ENCODE measurements at places on chromosomes 16 and 17. TPM values are rescaled to one million over a fixed set of nuclear protein-coding genes. Genes with fewer than 3 reads are reported as not detected.
A peak's percentile ranks its signal among the peaks of the same experiment; 100 is the strongest.

DNA sequence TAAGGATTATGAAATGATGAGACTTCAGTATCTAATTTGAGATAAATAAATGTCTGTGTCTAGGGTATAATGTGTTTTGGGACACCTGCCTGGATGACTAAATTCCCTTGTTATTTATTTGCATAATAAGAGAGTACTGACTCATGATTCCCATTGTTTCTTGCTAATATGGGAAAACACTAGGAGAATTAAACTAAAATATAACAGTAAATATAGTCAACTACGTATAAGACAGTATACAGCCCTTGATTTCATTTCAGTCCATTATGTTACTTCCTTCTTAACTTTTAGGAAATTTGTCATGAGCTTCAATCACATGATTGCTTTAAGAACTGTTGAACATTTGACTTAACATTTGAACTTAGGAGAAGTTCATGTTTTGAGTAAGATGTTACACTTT lies 62.4 kb downstream of the VMP1 start:
- no peak for DNase-seq

Gene CMTM2
- polyA plus RNA-seq, result not detected

GRCh38 chr16:11613381-11614303 lies 26.9 kb upstream of the LITAF start:
- DNase-seq, result peak; percentile 72

- no peak for DNase-seq
Observed at GRCh38 chr17:2615882-2616281, 22.4 kb downstream of the PAFAH1B1 start.

DNA sequence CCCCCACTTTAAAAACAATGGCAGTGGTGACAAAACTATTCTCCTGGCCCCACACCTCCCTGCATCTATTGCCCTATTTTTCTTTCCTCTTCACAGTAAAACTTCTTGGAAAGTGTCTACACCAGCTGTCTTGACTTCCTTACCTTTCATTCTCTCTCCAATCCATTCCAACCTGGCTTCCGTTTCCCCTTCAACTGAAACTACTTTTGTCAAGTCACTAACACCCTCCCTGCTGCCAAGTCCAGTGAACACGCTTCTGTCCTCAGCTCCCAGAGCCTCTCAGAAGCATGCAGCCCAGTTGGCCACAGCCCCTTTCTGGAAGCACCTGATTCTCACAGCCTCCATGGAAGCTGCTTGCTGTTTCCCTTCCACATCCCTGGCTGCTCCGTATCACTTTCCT lies 4.0 kb upstream of the SCN4A start:
- DNase-seq, result no peak

Gene GPR139
- not detected for polyA plus RNA-seq

GRCh38 chr17:4998732-4999429 lies 1.1 kb downstream of the KIF1C start:
- no peak for DNase-seq

DNA sequence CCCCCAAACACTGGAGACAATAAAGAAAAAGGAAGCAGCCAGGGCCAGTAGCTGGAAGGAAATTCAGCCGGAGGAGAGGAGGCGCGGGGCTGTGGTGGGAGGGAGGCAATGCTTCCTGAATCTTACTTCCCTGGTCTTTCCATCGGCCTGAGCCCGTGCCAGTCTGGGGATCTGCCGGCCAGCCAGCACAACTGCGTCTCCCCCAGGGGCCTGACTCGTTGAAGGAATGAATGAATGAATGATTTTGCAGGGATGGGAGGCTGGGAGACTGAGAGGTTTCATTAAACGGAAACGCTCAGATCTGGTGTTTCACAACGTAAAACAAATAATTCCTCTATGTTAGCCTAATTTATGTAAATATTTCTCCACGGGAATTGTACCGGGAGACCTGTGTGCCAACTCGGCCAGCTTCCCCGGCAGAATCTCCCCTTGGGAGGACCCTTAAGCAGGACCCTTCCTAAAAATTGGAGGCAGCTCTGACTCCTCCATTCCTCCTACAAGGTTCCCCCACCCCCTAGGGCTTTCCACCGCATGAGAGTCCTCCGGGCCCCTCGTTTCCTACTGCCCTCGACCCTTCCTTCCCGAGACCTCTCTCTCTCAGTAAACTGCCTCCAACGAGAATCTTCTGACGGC lies 1.3 kb upstream of the BAIAP2 start:
- DNase-seq, result peak; percentile 45

DNA sequence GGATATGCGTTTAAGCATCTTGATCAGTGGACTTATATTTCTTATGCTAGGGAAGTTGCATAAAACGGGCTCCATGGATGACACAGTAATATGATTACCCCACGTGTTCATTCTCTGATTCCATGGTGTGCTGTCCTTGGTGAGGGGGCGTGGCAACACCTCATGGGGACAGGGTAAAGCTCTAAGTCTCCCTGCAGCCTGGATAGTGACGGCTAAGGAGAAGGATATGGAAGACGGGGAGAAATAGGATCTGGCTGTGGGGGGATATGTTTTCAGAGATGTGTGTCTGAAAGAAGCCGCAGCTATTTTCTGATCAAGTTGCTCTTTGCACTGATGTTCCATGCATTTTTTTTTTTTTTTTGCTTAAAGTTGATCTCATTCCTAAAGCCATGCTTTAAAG lies 84.3 kb downstream of the MARCHF10 start:
- no peak for DNase-seq

Gene KRTAP2-1
- not detected for polyA plus RNA-seq

DNA sequence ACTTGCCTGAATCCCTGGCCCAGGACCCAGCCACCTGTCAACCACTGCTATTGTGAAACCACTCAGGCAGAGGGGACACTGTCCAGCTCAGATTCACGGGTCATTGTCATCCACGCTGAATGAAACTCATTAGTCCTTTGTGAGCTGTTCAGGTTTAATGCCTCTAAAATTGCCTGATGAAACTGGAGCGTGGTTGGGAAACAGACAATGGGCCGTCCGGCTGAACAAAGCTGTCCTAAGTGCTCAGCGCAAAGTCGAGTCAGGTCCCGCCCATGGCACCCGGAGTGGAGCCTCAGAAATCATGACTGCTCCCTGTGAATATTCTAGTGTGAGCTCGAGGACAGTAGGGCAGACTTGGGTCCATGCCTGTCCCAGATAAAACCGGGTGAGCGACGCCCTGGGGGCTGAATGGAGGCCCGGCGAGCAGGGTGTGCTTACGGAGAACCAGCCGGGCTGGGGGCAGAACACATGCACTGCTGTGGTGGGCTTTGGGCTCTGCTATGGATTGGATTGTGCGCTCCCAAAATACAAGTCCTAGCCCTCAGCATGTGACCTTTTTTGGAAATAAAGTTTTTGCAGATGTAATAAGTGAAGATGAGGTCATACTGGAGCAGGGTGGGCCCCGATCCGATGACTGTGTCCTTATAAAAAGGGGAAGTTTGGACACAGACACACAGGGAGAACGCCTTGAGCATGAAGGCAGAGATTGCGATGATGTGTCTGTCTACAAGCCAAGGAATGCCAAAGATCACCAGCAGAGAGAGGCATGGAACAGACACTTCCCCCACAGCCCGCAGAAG lies 12.9 kb upstream of the CMIP start:
- peak; percentile 39 for DNase-seq

Gene FGF11
- polyA plus RNA-seq, result 1.6 TPM

DNA sequence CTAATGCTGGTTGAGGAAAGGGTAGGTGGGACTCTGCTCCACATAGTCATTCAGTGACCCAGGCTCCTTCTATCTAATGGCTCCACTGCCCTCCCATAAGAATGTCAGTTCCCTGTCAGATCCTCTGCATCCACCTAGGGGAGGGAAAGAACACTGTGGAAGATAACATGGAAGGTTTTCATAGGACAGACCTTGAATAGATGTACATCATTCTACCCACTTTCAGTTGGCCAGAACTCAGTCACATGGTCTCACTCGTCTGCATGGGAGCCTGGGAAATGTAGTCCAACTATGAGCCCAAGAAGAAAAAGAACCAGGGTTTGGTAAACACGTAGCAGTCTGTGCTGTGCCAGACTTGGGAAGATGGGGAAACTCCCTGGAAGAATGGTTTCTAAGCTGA lies 27.1 kb upstream of the SCNN1B start:
- no peak for DNase-seq

- DNase-seq, result no peak
Observed at GRCh38 chr17:44272954-44273353, 5.0 kb upstream of the SLC4A1 start.

DNA sequence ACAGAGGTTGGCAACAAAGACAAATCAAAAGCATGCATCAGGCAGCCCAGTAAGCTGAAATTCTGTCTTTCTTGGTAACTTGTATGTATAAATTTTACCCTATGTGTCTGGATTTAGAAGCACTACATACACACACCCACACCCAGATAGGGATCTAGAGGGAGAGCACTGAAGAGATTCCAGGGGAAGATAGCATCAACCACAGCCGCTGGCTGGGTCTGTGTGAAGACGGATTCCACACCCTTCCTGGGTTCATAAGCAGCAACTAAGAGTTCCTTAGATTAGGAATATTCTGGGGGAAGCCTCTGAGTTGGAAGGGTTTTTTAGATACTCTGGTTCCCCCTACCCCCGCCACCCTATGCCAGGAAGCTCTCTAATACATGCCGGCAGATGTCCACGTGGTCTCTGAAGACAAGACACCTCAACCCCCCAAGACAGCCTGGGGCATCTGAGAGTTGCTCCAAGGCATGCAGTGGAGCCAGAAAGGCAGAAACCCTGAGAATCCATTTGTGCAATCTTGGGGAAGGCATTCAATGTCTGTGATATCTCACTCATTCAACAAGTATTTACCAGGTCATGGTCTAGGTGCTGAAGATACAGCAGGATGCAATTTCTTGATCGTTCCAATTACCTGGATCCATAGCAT lies 86.4 kb downstream of the NOG start:
- DNase-seq, result no peak
